ENCODE measurements at places on chromosomes 3 and 15.
A peak's percentile ranks its signal among the peaks of the same experiment; 100 is the strongest.

DNA sequence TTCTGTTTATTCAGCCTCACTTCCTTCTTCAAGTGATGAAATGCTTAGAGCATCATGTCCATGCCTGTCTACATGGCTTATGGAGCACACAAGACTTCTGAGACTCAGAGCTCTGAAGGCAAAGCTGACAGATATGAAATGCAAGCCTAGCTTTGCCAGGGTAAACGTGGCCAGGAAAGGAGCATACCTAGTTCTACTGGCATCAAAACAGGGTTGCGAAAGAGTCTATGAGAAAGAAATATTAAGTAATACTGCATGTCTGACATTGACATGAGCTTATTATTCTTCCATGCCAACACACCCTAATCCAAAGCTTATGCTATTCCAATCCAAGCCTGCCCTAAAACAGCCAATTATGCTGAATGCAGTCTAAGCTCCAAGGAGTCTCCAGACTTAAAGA is 391.5 kb downstream of the ERC2 start:
- no peak for DNase-seq

GRCh38 chr3:463252-464192 is 267.0 kb downstream of the CHL1 start:
- no peak for DNase-seq

- DNase-seq = no peak
Observed at GRCh38 chr3:17398959-17399551, 343.4 kb downstream of the TBC1D5 start.

DNA sequence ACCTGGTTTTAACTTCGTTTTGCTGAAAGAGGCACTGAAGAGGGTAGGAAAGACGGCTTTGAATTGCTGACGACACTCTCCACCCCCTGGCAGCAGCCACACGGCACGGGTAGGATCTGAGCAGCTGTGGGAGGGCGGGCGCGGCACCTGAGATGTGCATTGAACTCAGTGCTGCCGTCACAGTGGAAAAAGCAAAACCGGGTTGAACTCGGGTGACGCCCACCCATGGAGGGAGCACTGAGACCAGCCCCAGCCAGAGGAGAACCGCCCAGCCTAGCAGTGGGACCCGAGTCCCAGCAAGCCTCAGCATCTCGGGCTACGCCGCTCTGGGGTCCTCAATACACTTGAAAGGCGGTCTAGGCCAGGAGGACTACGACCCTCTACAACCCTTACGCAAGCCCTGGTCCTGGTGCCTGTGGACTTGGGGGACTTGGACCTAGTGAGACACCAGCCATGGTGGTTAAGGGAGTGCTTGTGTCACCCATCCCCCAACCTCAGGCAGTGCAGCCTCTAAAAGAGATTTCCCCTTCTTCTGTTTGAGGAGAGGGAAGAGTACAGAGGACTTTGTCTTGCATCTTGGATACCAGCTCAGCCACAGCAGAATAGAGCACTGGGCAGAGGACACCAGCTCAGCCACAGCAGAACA is 50.0 kb upstream of the RPL35A start:
- no peak for DNase-seq

DNA sequence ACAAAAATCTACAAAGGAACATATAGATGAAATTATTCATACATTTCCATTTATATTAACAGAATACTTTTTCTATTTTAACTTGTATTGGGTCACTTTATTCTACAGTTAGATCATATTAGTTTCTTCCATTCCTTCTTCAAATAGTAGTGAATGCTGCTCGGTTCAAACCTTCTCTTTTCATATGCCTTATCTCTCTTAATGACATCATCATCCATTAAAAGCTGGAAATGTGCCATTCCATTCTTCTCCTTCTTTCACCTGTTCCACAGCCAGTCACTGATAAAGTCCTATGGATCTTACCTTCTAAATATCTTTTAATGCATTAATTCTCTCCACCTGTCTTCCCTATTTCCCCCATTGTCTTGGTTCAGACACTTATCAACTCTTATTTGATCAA is 358.0 kb upstream of the POU1F1 start:
- no peak for DNase-seq

DNA sequence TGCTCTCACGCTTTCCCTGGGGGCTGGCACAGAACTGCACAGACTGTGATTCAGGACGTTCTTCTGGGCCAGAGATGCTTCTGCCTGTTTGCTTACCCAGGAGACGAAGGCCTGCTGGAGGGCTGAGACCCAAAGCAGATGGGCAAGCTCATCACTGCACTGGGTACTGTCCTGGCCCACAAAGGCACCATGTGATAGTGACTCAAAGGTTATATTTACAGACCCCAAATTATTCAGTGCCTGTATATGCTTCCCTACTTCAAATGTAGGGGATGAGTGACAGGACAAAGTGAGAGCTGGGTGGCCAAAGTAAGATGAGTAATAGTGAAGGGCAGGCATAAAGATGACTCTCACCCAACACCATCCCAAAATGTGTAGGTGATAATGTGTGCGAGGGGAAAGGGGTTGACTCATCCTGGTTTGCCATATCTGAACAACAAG is 127.4 kb downstream of the WDR76 start:
- no peak for DNase-seq

DNA sequence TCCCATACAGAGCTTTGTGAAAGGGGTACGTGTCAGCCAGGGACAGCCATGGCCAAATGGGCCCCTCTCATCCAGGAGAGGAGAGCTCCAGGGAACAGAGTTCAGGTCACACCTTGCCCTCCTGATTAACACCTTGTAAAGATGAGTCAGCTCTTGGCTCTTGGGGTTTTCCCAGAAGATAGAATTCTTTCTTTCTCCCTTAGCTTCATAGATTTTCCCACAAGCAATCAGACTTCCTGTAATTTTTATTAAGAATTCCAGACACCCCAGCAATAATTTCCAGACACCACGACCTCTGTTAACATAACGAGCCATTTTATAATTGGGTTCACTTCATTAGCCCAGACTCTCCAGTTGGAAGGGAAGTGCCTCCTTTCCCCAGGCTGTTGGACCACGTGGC is 86.4 kb downstream of the LRTM1 start:
- no peak for DNase-seq

DNA sequence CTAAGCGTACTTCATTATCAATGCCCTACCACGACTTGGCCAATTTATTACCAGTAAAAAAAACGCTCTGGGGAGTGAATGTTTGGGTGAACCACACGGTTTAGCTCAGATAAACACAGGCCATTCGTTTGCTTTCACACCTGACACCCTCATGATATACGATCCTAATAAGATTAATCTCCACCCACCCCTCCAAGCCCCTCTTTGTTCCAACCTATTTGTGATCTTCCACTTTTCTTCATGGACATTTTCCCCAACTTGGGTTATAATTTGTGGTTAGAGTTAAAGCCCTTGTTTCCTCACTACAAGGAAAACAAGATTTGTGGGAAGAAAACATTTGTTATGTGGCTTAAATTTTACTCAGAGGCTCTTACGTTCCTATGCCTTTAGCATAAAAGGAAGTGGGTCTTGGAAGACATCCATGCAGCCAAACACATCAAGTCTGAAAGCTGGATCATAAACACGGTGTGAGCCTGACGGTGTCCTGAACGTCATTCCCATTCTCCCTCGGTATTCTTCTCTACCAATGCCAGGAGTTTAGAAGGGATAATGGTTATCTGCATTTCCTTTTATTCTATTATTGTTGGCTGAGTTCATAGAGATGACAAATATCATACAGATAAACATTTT is 518.9 kb downstream of the NR2F2 start:
- DNase-seq = no peak

DNA sequence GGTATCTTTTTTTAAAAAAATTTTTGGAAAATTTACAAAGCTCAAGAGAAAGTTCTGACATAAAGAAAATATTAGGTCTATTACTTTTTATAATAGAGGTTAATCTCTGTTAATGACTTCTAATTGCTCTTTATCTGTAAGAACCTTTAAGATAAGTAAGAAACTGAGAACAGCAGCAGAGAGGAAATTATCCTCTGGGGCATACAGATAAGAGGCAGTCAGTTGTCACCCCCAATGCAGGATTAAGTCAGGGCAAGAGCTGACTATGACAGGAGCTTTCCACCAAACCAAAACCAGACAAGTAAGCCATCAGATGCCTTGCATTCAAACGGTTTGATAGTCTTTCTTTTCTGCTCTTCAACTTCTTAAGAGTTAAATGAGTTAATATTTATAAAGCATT is 149.0 kb downstream of the GSK3B start:
- DNase-seq = no peak

- DNase-seq = no peak
Observed at GRCh38 chr3:43279532-43279931, 6.8 kb upstream of the SNRK start.

GRCh38 chr15:98903377-98904018 is 104.1 kb downstream of the PGPEP1L start:
- no peak for DNase-seq

DNA sequence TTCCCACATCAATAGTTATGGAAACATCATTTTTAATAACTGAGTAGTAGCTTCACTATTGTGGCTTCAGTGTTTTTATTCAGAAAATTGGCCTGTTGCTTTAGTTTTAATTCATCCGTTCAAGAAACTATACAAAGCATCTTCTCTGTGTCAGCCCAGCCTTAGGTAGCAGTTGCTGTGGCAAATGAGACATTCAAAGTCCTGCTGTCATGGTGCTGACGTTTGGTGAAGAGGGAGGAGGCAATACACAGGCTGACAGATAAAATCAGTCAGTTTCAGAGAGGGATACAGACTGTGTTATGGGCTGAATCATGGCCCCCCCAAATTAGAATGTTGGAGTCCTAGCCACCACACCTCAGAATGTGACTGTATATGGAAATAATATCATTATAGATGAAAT is 56.5 kb downstream of the SLC7A14 start:
- DNase-seq = no peak

DNA sequence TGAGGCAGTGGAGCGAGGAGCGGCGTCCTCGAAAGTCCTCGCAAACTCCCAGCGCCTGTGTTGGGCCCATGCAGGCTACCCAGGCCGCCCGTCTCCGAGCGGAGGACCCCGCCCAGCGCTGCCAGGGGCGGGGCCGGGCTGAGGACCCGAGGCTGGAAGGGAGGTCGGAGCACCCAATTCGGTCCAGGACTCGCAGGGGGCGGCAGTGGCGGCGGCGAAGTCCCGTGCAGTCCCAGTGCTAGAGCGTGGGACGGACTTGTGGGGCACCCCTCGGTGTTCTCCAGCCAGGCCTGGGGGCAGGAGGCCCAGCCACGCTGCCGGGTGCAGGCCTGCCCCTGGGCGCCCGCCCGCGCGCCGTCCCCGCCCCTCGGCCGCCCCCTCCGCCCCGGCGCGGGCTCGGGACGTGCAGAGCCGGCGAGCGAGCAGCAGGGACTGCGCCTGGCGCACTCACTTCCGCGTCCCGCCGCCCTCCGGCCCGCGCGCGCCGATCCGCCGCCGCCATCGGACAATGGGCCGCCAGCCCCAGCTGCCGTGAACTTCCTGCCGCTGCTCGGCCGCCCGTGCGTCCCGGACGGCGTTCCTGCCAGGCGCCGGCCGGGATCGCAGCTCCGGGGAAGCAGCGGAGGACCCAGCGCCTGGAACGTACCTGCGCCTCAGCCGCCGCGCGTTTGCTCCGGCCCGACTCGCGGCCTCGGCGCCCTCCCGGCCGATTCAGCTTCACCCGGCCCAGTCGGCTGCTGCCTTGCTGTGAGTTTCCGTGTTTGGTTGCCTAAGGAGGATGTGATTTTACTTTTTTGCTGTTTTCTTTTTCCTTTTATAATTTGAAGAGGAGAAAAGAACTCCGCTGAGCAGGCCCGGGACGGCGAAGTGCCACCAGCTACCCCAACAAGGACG is 596 bp upstream of the LIMD1 start:
- DNase-seq = no peak

DNA sequence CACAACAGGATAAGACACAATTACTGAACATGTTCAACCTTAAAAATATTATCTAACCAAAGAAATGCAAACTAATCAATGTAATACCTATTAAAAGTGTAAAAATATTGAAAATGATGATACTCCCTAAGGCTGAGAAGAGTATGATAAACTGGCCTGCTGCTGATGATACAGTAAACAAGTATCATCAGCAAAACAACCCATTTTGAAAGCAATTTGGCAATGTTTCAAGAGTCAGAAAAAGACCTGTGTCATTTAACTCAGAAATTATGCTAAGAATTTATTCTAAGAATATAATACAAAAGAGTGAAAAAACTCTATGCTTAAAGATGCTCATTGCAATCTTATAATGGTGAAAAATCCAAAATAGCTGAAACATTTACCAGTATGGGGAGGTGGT is 22.1 kb downstream of the CCDC191 start:
- no peak for DNase-seq

DNA sequence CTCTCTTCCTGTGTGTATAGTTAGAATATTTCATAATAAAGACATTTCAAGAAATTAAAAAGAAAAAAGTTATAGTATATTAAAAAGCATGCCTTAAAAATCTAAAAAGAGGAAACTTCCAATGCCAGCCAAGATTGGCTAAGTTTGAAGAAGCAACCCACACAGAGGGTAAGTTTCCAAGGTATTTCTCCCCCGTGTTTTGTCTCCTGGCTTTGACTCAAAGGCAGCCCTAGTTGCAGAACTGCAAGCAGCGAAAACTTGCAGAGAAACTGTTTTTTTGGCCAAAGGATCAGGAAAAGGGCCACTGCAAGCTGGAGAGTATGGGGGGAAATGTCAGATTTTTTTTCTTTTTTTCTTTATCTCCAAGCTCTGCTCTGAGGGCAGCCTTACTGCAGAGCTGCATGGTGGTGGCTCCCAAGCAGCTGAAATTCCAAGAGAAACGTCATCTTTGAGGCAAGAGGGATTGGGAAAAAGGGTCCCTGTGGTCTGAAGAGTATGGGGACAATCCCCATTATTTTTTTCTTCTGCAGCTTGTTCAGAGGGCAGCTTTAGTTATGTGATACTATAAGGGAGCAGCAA is 23.0 kb downstream of the HACL1 start:
- no peak for DNase-seq

DNA sequence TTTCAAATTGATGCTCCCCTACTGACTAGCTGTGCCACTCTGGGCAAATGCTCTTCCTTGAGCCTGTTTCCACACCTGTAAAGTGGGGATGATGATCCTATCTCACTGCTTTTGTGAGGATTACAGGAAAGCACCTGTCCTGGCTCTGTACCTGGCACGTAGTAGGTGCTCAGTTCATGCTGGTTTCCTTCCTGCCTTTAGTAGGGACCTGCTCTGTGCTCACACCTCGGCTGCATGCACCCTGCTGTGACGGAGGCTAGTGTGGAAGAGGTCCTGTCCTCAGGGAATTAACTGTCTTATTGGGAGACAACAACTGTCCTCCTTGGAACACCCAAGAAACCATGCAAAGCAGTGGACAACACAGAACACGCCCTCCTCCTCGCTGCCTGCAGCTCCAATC is 61.8 kb downstream of the RPL39L start:
- DNase-seq = no peak

GRCh38 chr3:36648241-36649034 is 115.9 kb downstream of the DCLK3 start:
- DNase-seq = peak; percentile 64

GRCh38 chr15:75923756-75924155 is 20.1 kb downstream of the FBXO22 start:
- no peak for DNase-seq

- DNase-seq = no peak
Observed at GRCh38 chr3:3587647-3587972, 211.6 kb upstream of the LRRN1 start.

DNA sequence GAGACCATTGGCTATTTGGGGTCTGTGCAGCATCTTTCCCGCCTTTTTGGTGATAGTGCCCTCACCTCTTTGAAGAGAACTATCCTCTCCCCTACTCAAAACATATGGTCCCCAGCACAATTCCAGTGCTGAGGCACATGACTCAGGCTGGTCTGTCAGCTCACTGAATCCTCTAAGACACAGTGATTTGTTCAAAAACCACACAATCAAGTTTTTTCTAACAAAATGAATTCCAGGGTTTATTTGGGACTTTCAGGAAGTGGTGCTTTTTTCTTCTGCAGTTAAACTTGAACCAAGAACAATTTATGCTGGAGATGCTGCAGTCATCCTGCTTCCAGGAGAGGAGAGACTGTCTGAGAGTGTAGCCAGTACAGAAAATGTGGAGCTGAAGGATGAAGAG is 142.5 kb upstream of the LMCD1 start:
- DNase-seq = no peak
